ENCODE measurements at places on chromosomes 6 and 20.

DNA sequence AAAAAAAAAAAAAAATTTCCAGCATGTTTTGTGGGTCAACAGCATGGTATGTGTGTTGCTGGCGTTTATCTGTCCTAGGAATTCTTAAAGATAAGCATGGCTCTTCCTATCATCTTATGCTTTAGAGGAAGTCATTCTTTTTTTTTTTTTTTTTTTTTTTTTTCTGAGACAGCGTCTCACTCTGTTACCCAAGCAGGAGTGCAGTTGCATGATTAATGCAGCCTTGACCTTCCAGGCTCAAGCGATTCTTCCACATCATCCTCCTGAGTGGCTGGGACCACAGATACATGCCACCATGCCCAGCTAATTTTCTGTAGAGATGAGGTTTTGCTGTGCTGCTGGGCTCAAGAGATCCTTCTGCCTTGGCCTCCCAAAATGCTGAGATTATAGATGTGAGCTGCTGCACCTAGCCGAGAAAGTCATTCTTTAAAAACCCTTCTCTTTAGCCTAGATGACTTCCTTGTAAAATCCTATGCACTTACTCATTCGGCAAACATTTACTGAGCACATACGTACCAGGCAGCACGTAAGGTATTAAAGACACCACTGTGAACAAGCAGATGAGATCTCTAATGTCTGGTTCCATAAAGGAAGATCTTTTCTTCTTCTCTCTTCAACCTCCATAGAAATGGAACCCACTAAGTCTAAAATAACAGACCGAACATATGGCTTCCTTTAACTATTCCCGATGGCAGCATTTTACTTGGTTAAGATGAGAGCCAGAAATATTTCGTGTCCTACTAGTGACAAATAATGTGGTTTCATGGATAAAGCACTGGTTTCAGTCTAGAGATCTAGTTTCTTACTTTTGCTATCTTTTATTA is 122.4 kb downstream of the RIN2 start:
- H3K36me3 ChIP-seq: no peaks in the 10 kb centered on the region
- no peak for DNase-seq
- H3K27ac ChIP-seq: no peak overlapping the region

GRCh38 chr6:13368731-13369115 is 40.4 kb upstream of the TBC1D7 start:
- H3K27ac ChIP-seq: no peak overlapping the region
- H3K27me3 ChIP-seq: no peaks in the 10 kb centered on the region
- DNase-seq: no peak
- H3K4me1 ChIP-seq: no peaks in the 10 kb centered on the region

- H3K36me3 ChIP-seq: peaks cover 75% of the 10 kb centered on the region
- H3K27me3 ChIP-seq: no peaks in the 10 kb centered on the region
- H3K4me1 ChIP-seq: peaks cover 43% of the 10 kb centered on the region
- no peak overlapping the region for H3K4me3 ChIP-seq
Observed at GRCh38 chr6:32976334-32977069, 8.1 kb downstream of the BRD2 start.

- H3K36me3 ChIP-seq: no peaks in the 10 kb centered on the region
- H3K27me3 ChIP-seq: no peaks in the 10 kb centered on the region
- DNase-seq: no peak
- no peak overlapping the region for H3K27ac ChIP-seq
Observed at GRCh38 chr20:47868744-47869143, 83.5 kb upstream of the SULF2 start.

GRCh38 chr6:77707603-77708002 is 54.8 kb downstream of the MEI4 start:
- H3K4me3 ChIP-seq: no peak overlapping the region
- DNase-seq: no peak
- H3K27me3 ChIP-seq: no peaks in the 10 kb centered on the region
- H3K4me1 ChIP-seq: no peaks in the 10 kb centered on the region

Measured in CD8-positive, alpha-beta memory T cell (primary cell).